Uterus (tissue), 4 donors: ENCODE measurements at places on chromosomes 2 and 18. TPM values are rescaled to one million over a fixed set of nuclear protein-coding genes. Genes with fewer than 3 reads are reported as not detected.

The TXNDC2 gene
- not detected for total RNA-seq

- no peak for DNase-seq
Observed at GRCh38 chr2:61460163-61460562, 10.7 kb downstream of the USP34 start.

The FRZB gene
- 9.5 TPM for total RNA-seq

DNA sequence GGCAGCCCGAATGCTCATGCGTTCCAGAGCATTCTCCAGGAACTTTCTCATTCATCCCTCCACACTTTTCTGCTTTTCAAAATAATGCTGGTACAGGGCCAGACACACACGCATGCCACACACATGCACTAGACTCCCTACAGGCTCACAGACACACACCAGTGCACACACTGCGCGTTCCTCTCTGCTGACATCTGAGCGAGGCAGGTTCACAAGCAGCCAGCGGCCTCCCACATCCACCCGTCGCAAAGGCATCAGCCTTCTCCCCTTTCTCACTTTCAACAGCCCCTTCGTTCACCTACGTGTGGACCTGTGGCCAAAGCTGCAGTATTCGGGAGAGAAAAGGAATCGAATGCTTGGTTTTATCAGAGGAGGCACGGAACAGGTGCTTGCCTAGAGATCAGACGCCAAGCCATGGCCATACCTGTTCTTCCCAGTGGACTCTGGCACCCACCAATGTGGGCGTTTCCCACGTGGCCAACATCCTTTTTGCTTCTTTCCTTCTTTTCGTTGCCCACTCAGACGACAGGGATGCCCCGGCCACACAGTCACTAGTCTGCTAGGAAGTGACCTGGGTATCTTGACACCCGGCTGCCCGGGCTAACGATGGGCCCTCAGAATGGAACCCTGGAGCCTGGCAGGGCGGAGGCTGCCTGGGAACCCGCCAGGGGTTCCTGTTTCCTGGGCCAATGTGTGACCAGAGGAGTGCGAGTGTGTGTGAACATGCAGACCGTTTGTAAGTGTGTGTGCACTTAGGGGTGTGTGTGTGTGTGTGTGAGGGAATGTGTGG lies 85.8 kb upstream of the ID2 start:
- DNase-seq: no peak

GRCh38 chr2:43326101-43326825 lies 99.9 kb upstream of the ZFP36L2 start:
- no peak for DNase-seq
